ENCODE measurements at places on chromosomes 3 and 15.

DNA sequence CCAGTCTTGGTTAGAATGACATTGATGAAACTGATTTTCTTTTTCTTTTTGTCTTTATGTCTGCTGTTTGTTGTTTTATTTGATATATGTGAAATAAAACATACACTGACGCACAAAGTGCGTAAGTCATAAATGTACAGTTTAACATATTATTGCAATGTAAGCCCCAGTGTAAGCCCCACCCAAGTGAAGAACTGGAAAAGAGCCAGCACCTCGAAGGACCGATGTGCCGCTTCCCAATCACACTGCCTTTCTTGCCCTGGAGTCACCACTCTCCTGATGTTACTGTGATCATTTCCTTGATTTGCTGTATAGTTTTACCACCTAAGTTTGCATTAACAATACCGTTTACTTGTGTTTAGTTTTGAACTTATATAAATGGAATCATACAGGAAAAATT, 128.4 kb upstream of the LPP start:
- DNase-seq: no peak

DNA sequence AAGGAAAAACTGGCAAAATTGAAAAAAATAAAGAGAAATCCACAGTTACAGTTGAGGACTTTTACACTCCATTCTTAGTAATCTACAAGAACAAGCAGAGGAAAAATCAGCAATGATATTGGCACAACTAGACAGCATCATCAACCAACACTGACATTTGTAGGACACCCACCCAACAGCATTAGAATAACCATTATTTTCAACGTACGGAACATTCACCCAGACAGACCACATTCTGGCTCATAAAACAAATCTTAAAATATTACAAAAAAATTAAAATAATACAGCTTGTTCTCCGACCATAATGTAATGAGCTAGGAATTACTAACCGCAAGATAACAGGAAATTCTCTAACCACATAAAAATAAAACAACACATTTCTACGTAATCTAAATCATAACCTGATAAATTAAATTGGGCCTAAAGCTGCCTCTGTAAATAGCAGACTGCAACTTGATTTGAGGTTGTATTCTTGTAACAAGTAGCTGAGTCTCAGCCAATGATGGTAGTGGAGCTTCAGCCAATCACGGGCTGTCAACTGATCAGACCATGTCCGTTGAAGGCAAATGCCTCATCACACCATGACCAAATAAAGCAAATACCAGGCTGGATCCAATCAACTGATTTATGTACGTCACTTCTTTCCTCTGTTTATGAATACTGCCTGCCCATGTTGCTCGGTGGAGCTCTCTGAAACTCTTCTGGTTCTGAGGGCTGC, 9.2 kb downstream of the PLSCR4 start:
- no peak for DNase-seq

DNA sequence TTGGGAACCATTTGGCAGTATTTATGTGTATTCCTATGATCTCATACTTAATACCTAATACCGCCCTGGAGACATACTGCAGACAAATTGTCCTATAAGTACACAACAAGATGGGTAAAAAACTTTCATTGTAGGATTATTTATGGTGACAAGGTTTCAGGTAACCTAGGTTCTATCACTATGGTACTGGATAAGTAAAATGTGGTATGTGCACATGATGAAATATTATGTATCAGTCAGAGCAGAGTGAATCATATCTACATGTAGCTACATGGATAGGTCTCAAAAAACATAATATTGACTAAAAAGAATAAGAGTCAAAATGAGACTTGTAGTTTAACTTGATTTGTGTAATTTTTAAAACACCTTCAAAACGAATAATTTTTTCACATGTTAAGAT, 147.8 kb downstream of the LEKR1 start:
- DNase-seq: no peak

DNA sequence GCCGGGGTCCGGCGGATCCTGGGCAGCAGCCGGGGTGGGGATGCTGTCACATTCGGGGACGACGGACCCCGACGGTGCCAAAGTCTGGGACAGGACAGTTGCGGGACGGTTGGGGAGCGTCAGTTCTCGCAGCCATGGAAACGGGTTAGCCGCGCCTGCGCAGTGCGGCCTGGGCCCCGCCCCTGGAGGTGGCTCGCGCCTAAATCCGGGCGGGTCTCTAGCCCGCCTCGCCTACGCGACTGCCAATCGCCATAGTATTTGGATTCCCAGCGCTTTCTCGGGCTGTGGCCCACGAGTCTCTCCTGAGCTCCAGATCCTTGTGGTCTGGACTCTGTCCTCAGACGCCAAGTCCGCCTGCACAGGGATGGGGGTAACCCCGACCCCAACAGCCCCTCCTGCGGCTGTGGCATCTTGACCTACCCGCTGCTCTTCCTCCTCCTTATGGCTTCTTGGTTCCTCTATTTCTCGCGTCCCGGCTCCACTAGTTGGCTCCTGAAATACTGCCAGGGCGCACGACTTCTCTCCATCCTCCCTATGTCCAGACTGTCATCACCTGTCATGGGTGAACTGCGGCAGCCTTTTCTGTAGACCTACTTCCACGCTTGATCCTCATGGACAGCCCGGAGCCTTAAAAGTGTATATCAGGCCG, at the start of gene ZMYND10:
TSS of gene ZMYND10 (minus strand) at position 147 of the 649 bp plus-strand sequence. CDS start 153 bp downstream, outside the sequence.
- peak; percentile 70 for DNase-seq
